CD8-positive, alpha-beta T cell (primary cell): ENCODE measurements at places on chromosomes 12 and 14. TPM values are rescaled to one million over a fixed set of nuclear protein-coding genes. Genes with fewer than 3 reads are reported as not detected.

Gene CFAP251
- 0.33 TPM for total RNA-seq

Gene PFDN5
- 751 TPM for total RNA-seq

Gene BHLHE41
- not detected for total RNA-seq

Gene C12orf43
- 20.7 TPM for total RNA-seq

Gene KLRD1
- total RNA-seq: 12.3 TPM

Gene CCDC59
- total RNA-seq: 173 TPM

Gene KCNMB4
- total RNA-seq: 0.73 TPM
